Uterus (tissue), 4 donors: ENCODE measurements at places on chromosomes 6 and 20.

- no peak for DNase-seq
Observed at GRCh38 chr20:63121749-63122405, 94.1 kb downstream of the YTHDF1 start.

- no peak for DNase-seq
Observed at GRCh38 chr6:135281964-135282363, 100.9 kb downstream of the MYB start.

GRCh38 chr20:51484831-51485230 lies 57.7 kb downstream of the NFATC2 start:
- no peak for DNase-seq

GRCh38 chr6:165562421-165563090 lies 100.5 kb downstream of the PDE10A start:
- no peak for DNase-seq

DNA sequence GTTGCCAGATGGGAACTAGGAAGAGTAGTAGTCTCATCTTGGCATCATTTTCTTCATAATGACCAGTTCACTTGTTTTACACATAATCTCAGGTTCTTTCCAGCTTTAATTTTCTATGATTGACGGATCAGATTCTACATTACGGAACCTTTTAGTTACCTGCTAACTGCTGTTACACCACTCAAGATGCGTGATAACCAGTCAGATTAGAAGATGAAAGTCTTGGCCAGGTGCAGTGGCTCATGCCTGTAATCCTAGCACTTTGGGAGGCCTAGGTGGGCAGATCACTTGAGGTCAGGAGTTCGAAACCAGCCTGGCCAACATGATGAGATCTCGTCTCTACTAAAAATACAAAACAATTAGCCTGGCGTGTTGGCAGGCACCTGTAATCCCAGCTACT lies 92.5 kb downstream of the NCOA3 start:
- no peak for DNase-seq

DNA sequence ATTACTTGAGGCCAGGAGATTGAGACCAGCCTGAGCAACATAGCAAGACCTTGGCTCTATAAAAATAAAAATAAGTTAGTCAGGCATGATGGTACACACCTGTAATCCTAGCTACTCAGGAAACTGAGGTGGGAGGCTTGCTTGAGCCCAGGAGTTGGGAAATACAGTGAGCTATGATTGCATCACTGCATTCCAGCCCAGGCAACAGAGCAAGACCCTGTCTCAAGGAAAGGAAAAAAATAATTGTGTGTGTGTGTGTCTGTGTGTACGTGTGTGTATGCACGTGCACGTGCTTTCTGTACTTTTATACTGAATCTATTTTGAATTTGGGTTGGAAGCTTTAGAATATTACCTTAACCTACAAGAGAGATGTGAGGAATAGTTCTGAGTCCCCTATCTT lies 58.9 kb downstream of the KIZ start:
- peak; percentile 70 for DNase-seq
